Progenitor cell of endocrine pancreas (in vitro differentiated cells): ENCODE measurements at places on chromosomes 4 and X. TPM values are rescaled to one million over a fixed set of nuclear protein-coding genes. Genes with fewer than 3 reads are reported as not detected.

DNA sequence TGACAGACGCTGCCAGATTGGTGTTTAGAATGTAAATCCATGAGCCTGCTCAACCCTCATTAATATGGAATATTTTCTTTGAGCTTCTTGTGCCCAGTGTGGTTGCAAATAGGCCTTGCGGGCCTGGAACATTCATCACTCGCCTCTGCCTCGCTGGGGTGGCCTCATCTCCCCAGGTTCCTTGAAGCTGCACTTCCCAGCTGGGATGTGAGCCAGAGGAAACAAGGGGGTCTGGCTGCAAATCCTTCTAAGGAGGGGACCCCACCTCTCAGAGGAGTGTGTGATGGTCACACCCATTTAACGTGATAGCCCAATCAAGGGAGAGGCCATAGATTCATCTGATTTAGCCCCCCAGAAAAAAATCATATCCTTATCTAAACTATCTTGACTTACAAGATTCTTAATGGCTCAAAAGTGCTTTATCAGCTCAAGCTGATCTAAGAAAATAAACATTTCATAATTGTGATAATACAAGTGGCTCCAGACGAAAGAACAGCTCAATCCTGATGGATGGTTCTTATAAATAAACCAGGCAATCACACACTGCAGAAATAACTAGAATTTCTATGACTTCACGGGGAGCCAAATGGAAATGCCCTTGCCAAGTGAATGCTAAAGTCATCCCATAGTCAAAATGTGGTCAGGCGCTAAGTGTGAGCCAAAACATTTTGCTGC lies 189.9 kb downstream of the PTTG2 start:
- DNase-seq, result no peak

GRCh38 chr4:35463251-35463952 lies 780.9 kb downstream of the ARAP2 start:
- no peak for DNase-seq

DNA sequence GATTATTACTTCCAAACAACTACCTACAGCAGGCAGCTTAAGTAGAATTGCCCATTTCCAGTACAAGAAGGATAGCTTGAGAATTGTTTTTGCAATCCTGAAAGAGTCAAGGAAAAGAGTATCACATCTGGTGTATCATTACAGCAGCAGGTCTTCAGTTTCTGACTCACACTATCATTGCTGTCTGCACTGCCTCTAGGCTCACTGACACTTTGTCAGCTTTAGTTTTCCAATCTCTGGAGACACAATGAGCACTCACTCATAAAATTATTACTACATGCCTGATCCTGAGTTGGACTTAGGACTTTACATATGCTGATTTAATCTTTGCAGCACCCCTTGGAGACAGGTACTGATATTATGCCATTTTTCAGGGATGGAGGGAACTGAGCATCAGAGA lies 244.6 kb upstream of the BOD1L1 start:
- no peak for DNase-seq

GRCh38 chr4:3234171-3235029 lies 14.6 kb upstream of the MSANTD1 start:
- no peak for DNase-seq

- DNase-seq, result no peak
Measured at GRCh38 chrX:13125188-13125587, 80.8 kb upstream of the FAM9C start.

GRCh38 chr4:94758700-94759399 lies 1.1 kb downstream of the BMPR1B start:
- DNase-seq, result no peak

GRCh38 chr4:61750810-61751209 lies 550.7 kb downstream of the ADGRL3 start:
- no peak for DNase-seq

Gene MANBA
- 48.9 and 49.7 TPM in 2 replicates for total RNA-seq

Gene HSFX3
- not detected in 2 replicates for total RNA-seq

Gene AREG
- total RNA-seq, result 2.2 and 3.6 TPM in 2 replicates

Gene JCHAIN
- not detected in 2 replicates for total RNA-seq
